ENCODE measurements at places on chromosomes 1 and 21.

DNA sequence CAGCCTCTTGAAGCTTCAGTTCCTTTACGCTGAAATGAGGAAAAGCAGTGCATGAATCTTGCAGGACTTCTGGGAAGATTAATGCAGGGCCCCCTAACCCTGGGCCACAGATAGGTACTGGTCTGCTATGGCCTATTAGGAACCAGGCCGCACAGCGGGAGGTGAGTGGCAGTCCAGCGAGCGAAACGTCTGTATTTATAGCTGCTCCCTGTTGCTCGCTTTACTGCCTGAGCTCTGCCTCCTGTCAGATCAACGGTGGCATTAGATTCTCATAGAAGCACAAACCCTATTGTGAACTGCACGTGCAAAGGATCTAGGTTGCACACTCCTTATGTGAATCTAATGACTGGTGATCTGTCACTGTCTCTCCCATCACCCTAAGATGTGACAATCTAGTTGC is 130.2 kb downstream of the CHRM3 start:
- DNase-seq: no peak

GRCh38 chr1:53262000-53262399 is 23.7 kb upstream of the MAGOH start:
- DNase-seq: no peak

DNA sequence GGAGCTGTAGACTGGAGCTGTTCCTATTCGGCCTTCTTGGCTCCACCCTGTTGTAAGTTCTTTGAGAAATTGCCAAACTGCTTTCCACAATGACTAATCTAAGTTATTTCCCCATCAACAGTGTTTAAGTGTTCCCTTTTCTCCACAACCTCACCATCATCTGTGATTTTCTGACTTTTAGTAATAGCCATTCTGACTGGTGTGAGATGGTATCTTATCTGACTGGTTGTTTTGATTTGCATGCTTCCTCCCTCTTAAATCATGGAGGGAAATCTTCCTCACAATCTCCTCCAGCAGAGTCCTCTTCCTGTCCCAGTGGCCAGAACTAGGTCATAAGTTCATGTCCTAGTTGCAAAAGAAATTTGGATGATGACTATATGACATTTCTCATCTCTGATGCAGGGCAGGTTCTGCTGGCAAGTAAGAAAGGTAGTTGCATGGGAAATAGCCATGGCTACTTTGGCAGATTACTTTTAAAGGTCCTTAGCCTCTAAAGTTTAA is 294.0 kb downstream of the LRRC40 start:
- no peak for DNase-seq

DNA sequence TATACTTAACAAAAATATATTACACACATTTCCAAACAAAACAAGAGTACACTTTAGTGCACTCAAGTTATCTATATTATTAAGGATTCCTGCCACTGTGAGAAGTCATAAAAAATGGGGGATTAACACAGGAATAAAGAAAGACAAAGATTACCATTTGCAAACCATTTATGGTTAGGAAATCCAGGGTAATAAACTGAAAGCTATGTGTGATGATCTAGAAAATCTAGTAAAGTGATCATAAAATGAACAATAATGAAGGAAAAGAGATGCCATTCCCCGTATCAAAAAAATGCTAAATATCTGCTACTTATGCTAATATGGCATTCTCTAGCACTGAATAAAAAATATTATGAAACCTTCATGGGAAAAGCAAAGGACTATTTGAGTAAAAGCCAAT is 101.4 kb downstream of the AK5 start:
- DNase-seq: no peak

- DNase-seq: no peak
Observed at GRCh38 chr1:85888921-85889320, 180.7 kb upstream of the ZNHIT6 start.

- no peak for DNase-seq
Observed at GRCh38 chr1:15370781-15371520, 38.7 kb upstream of the EFHD2 start.

- DNase-seq: no peak
Observed at GRCh38 chr1:173525926-173526325, 48.8 kb downstream of the PRDX6 start.

GRCh38 chr1:231590453-231591198 is 36.0 kb upstream of the DISC1 start:
- no peak for DNase-seq

GRCh38 chr1:187956975-187957374 is 1128.2 kb downstream of the PLA2G4A start:
- no peak for DNase-seq

GRCh38 chr1:235290740-235291502 is 37.1 kb downstream of the ARID4B start:
- DNase-seq: no peak

- no peak for DNase-seq
Observed at GRCh38 chr1:182139496-182139895, 78.0 kb upstream of the ZNF648 start.

GRCh38 chr1:87421809-87422208 is 93.1 kb downstream of the LMO4 start:
- no peak for DNase-seq

DNA sequence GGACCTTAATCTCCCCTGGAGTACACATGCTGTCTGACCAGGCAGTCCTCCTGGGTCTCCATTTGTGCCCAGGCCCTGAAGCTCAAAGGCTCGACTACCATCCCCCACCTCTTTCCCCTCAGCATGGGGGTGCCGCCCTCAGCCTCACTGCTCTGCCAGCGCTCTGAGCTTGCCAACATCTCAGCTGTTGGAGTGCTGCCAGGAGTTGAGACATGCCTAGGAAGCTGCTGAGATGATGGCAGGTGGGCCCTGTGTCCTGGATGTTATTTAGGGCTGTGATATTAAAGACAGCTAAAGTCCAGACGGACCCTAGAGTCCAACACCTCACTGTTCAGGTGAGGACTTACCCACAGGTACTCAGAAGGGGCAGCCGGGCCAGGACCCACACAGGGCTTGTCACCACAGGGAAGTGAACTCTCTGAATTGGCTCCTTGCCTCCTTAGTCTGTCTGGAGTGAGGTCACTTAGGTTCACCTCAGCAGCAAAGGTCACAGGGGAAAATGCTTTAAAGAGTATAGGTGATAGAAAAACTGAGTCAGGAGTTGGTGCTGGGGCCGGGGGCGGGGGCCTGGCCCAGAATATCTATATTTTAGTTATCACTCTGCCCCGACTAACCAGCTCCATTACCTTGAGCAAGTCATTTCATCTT is 19.7 kb upstream of the KCNC4 start:
- no peak for DNase-seq

DNA sequence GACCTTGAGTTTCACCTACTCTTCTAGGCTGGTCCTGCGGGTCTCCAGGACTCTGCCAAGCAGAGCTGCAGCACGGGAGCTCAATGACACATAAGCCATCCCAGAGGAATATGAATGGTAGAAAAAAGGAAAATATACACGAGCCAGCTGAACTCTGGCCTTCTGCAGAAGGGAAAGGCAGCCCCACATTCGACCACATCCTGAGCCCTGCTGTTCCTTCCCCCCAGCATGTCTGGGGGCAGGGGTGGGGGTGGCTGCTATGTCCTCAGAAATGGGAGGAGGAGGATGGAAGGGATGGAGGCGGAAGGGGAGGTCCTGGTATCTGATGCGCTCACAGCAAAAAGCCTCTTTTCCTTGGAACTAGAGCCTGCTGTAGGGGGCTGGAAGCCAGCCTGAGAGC is 12.1 kb upstream of the KDF1 start:
- DNase-seq: no peak

DNA sequence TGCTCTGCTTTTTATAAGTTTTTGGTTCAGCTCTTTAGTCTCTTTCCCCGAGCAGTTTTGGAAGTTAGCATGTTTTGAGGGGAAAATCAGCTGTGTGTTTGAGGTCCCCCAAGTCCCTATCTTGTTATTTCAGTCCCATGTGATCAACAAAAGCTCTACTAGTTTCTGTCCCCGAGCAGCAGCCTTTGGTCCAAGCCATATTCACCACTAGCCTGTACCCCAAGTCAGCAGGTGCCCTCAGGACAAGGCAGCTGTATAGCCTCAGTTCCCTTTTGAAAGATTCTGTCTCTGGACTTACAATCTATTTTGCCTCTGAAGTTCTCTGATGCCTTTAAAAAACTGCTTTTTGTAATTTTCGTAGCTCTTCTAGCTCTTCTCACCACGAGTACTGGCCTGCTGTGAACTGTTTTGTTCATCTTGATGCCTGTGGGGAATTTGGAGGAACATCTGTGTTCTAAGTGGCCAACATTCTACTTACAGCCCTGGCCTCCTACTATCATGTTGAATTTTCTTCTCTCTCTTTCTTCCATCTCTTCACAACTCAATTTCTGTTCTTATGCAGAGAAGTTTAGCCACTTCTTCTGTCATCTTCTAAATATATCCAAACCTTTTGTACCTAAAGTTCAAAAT is 16.7 kb downstream of the UAP1 start:
- DNase-seq: no peak

GRCh38 chr1:169550294-169550693 is 36.0 kb downstream of the F5 start:
- no peak for DNase-seq

- DNase-seq: no peak
Observed at GRCh38 chr21:33443194-33443593, 36.6 kb downstream of the TMEM50B start.

- DNase-seq: no peak
Observed at GRCh38 chr1:63328781-63329180, 6.4 kb downstream of the FOXD3 start.

DNA sequence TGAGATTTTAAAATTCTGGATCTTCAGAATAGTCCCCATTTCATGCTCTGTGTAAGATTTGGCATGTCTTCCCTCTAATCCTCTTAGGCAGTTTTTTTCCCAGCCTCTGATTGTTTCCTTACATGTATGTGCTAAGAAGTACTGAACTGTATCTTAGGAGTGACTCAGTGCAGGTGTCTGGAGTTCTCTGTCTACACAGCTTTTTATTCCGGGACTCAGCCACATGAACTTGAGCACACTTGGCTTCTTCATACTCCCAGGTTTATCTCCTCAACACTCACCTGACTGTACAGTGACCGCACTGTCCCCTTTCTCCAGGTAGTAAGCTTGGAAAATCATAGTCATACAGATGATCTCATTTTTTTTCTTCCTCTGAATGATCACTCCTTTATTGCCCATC is 50.7 kb downstream of the SYT14 start:
- no peak for DNase-seq

DNA sequence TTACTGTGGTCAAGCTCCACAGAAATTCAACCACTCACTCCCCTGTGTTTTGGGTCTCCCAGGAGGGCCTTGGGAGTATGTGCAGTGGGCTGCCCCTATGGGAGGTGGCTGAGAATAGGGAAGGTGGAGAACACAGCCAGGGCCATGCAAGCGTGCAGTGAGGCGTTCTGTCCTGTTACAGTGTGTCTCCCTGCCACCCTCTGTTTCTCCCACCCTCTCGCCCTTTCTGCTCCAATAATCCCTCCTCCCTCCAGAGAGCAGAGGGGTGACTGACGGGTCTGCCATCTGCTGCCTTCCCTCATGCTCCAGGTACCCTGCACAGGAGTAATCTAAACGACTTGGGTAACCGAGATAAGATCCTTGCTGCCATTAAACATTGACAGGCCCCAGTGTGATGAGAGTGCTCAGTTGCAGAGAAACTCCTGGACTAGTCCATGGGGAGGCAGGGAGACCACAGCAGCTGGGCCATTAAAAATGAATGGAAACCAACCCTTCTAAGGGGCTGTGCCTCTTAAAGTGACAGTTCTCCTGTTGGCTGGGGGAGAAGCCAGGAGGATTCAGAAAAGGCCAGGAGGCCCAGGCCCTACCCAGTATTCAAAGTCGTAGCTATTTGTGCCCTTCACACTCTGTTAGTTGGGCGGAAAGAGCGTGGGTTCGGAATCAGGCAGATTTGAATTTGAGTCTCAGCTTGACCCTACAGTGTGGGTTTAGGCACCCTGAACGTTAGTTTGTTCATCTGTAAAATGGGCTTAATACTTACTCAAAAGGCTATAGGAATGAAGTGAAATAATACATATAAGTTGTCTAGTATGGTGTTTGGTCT is 22.4 kb upstream of the BTG2 start:
- DNase-seq: no peak

- no peak for DNase-seq
Observed at GRCh38 chr1:212710566-212710965, 10.9 kb upstream of the BATF3 start.

DNA sequence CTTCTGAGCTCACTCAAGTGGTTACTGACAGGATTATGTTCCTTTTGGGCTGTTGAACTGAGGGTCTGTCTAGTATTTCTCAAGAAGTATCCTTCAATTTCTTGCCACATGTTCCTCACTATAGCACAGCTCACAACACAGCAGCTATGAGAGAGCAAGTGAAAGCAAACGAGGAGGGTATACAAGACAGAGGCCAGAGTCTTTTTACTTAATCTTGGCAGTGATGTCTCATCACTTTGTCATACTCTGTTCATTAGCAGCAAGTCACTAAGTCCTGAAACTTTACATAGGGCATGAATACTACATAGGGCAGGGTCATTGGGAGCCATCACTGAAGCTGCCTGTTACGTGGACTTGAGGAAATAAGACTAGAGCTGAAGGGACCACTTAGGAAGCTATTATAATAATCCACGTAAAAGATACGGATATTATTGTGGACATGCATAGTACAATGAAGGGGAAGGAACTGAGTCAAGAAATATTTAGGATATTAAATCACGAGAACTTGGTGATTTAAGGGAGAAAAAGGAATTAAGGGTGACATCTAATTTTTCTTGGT is 63.7 kb downstream of the SLC30A7 start:
- no peak for DNase-seq

DNA sequence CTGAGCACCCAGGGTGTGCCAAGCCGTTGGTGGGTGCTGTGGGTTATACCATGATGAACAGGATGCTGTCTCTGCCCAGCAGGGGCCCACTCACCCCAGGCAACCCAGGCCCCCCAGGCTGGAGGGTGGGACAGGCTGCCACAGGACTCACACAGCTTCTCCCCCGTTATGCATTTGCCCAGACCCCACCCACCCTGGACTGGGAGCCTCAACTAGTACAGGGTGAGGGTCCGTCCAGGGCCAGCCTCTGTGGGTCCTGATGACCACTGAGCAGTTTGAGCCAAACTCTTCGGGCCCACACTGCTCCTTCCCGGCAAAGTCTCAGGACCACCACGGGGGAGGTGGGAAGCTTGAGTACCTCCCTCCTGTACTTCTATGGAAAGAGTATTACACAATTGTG is 3.8 kb upstream of the PRELP start:
- DNase-seq: no peak

DNA sequence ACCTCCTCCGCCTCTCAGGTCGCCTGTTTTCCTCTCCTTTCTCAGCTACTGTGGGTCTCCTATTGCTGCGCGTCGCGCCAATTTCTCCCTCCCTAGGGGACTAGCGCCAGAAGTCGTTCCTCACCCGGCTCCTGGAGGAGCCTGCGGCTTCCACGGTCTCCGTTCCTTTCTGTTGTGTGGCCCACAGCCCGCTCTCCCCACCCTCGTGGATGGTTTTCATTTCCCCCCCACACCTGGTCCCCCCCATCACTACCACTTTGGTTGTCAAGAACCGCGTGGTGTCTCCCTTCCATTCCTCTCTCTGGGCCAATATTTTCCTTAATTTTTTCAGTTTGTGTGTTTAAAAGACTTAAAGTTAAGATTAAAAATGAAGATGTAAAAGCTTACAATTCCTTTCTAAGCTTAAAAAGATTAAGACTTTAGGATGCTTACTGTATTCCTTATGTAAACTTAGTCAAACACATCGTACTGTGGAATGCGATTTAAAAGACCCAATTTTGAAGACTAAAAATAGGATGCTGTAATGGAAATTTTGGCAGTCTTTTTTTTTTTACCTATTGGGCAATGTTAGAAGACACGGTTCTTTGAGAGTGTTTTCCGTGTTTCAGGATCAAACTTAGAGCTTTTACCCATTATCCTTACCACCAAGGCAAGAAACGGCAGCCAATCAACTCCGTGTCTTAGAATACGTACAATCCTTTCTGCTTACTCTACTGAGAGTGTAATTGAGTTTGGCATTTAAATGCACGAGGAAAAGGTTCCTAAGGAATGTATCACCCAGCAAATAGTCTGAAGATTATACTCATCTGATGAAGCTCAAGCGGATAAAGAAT is 773 bp downstream of the CNST start:
- peak; percentile 16 for DNase-seq
